ENCODE measurements at places on chromosomes 5 and 9.

GRCh38 chr5:138502121-138502520, 36.8 kb downstream of the EGR1 start:
- no peak for DNase-seq

DNA sequence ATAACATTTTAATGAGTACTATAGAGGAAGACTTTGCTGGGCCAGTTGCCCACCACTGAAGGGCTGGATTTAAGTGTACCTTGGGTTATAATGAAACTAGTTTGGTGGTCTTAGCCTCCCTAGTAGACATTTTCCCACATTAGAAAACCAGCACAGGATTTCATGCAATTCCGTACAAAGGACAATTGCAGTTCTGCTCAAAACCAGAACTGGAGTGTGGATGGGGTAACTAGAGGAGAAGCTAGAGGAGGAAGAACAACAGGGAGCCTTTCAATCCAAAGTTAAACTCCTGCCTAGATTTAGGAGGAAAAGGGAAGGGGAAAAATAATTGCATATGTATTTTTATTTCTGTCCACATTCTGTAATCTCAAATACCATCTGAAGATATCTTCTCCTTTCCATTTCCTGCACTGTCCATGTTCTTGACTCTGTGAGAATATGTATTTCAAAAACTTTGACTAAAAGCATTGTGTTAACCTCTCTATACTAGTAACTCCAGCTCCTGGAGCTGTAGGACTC, 97.5 kb upstream of the SSBP2 start:
- DNase-seq, result no peak

DNA sequence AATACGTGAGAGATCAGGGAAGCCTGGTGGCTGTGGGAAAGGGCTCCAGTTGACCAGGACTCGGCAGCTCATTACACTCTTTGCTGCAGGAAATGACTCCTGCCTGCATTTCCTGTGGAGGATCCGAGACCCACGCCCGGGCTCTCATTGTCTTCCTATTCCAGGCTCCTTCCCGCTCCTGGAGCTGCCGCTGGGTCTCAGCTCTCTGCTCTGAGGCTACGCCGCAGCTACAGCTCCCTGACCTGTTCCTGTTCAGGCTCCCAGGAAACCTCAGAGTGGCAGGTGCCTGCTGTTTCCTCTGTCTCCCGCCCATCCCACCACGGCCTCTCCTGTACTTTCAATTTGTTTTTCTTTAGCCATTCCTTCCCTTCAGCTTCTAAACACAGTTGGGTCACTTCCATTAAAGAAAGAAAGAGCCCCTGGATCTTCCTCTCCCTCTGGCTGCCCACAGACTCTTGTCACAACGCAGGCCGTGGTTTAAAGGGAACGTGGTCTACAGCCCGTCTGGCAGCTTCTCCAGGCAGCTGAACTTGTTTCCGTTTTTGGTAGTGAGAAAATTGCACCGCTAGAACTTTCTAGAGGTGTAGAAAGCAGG, 71.5 kb downstream of the IL6ST start:
- DNase-seq, result no peak

DNA sequence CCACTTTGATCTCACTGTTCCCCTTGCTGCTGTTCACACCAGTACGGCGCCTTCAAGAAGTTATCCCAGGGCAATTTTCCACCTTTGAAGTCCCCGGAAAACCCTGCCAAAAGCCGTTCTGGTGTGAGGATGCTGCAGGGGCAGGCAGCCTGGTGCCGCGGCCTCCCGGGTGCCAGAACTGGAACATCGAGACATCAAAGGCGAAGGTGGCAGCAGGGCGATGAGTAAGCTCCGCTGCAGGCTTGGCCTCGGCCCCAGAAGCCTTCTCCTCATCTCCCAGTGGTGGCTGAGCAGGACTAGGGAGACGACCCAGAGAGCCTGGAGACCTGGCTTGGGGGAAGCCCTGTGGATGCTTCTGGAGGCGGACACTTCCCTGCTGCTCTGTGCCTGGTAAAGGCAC, 115.3 kb upstream of the MSX2 start:
- DNase-seq, result no peak

DNA sequence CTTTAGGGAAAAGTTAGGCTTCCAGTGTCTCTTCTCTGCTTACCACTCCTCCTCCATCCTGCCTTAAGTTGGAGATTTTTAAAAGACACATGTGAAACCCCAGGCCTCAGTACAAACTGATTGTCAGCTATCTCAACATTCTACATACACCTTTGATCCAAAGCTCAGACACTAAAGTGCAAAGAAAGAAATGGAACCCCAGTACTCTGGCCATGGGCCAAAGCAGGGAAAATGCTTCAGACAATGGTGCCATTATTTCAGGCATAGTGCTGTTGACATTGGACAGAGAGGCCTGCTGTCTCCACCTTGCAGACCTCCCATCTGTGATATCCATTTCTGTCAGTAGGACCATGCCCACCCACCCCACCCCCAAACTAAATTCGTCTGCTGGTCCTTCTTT, 49.1 kb downstream of the G3BP1 start:
- DNase-seq, result no peak

DNA sequence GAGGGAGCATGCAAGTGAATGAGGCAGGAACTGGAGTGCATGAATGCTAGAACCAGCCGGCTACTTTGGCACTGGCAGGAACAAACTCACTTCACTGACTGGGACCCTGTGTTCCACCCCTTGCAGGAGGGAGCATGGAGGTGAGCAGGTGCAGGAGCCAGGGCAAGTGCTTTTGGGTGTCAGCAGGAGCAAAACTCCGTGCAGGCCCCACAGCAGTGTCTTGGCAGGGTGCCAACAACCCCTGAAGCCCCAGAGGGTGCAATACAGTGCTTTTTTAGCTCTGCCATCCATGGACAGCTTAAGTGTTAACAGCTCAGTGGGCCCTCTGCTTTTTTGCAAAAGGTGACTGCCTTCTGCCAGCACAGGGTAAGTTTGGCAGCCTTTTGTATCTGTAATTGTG, 245.8 kb upstream of the PCSK5 start:
- DNase-seq, result no peak

- no peak for DNase-seq
Measured at GRCh38 chr9:121395558-121395957, 25.5 kb upstream of the STOM start.

GRCh38 chr9:112479221-112479620, 7.4 kb upstream of the KIAA1958 start:
- no peak for DNase-seq

- no peak for DNase-seq
Measured at GRCh38 chr9:89776795-89777525, 172.1 kb downstream of the GADD45G start.

GRCh38 chr5:1899201-1899600, 16.5 kb upstream of the IRX4 start:
- no peak for DNase-seq

GRCh38 chr5:35860686-35861085, 4.0 kb downstream of the IL7R start:
- DNase-seq, result no peak

DNA sequence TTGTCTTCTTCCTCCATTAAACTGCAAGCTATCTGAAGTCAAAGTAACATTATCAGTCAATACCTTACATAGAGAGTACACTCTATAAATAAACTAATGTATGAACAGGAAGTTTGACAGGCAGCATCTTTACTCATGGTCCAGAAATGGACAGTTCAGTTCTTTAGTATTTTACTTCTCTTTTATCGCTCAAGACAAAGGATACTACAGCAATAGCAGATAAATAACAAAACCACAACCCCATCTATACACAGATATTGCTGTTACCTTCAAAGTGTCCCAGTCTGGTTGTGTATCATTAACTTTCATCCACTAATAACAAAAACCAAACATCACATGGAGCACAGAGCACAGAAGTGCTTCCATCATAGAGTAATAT, 46.4 kb downstream of the SEMA5A start:
- no peak for DNase-seq

- no peak for DNase-seq
Measured at GRCh38 chr5:7845557-7845956, 5.4 kb downstream of the CFAP90 start.

GRCh38 chr9:38281917-38282316, 110.6 kb upstream of the ALDH1B1 start:
- no peak for DNase-seq

- no peak for DNase-seq
Measured at GRCh38 chr9:75039801-75040200, 11.7 kb upstream of the CARNMT1 start.

GRCh38 chr9:7237473-7238246, 479.9 kb downstream of the KDM4C start:
- no peak for DNase-seq
